ENCODE measurements at places on chromosomes 2 and 18.

DNA sequence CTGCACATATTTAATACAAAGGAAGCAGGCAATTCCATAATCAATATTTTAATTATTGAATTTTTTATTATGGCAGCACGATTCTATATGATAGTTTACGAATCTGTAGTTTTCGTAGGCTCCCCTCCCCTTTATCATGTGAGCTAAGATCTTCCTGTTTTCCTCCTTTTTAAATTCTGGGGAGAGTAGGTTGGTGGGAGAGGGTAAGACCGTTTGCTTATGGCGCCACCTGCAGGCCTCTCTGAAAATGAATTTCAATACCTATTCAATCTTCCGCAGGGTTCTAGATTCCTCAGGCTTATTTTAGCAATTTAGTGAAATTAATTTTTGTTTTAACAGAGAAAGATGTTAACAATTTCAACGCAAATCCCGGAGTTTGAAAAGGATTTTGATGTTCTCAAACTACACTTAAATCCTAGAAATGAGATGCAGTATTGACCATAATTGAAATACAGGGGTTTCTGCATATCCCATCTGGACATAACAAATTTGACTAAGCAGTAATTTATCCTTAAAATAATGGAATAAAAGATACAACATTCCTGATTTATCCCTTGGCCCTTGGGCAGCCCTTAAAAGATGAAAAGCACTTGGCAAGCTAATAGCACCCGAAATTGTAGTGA is 12.8 kb upstream of the GBX2 start:
- peak; percentile 63 for DNase-seq

DNA sequence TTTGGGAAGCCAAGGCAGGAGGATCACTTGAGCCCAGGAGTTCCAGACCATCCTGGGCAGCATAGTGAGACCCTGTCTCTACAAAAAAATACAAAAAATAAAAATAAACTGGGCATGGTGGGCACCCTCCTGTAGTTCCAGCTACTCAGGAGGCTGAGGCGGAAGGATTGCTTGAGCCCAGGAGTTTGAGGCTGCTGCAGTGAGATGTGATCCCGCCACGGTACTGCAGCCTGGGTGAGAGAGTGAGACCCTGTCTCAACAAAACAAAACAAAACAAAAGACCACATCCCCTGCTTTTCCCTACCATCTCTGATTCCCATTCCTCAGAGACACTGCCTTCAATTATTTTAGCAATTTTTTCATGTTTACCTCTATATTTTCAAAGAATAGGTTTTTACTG is 3.9 kb upstream of the RNF103 start:
- DNase-seq, result no peak

GRCh38 chr2:201807452-201807999 is 1.2 kb downstream of the CDK15 start:
- no peak for DNase-seq

- no peak for DNase-seq
Observed at GRCh38 chr2:111133603-111134002, 12.9 kb downstream of the BCL2L11 start.

DNA sequence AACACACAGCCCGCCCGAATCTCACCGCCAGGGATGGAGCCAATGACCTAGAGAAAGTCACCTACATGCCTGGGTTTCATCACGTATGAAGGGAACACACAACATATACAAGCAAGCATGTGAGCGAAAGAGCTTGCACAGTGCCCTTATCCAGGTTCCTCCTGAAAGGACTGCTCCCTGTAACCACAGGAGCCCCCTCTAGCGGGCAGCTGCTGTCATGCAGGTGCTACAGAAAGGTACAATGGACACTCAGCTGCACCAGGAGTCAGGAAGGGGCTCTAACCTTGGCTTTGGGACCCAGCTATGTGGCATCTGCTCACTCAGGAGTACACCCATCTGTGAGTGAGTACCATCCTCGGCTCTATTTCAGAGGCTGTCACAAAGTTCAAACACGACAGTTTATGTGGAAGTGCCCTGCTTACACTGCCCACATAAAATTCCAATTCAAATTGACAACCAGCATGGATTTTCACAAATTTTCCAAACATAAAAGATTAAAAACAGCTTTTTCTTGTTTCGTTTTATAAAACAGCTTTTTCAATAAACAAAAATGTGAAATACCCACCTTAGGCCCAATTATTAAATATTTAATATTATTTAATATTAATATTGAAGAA is 3.5 kb downstream of the NDUFA10 start:
- peak; percentile 72 for DNase-seq

DNA sequence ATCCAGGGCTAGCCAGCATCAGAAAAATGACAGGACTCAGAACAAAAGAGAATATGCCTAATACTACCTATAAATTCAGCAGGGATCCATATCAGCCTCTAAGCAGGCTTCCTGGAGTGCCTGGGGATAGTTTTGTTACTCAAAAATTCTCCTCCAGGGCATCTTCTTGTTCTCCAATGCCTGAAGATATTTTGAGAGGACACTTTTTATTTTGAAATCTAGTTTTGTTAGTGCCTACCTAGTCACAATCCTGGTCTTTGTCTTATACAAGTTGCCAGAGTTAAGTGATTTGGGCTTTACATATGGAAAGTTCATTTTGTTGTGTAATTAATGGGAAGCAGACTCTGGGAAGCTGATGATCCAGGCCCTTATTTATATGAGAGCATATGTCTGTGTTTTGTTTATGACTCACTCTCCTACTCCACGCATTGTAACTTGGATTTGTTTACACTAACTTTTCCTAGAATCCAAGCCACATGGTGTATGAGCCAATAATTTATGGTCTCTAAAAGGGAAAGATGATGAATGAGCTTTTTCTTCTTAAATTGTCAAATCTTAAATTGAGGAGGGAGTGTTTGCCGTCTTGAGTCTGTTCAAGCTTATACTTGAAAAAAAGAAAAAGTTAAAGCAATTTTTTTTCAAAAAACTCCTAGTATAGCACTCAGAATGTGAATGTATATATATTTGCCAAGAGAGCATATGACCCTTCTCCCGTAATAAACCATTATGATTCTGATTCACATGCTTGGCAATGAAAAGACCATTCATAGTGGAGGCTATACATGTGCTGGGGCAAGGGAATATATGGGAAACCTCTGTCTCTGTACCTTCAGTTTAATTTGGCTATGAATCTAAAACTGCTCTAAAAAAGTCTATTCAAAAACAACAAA is 370.3 kb downstream of the SETBP1 start:
- DNase-seq, result no peak
